NCI-H187 treated with DMSO at 0.1 percent for 48 hours (cell line): ENCODE measurements at places on chromosomes 5 and 9.

DNA sequence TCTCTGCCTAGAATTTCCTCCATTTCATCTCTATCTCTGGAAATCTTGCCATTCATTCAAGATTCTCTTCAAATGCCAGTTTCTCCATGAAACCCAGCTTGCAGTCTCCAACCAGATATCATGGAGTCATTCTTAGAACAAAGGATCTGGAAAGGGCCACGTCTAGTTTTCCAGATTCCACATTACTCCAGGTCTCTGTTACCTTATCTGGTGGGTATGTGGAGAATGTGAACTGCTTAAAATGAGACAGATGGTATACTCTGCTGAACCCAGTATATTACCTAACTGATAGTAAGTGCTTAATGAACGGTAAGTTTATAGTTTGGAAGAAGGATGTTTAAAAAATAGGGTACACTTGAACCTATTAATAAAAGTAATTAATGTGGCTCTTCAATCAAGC, 52.3 kb upstream of the ZSWIM6 start:
- no peak for DNase-seq

DNA sequence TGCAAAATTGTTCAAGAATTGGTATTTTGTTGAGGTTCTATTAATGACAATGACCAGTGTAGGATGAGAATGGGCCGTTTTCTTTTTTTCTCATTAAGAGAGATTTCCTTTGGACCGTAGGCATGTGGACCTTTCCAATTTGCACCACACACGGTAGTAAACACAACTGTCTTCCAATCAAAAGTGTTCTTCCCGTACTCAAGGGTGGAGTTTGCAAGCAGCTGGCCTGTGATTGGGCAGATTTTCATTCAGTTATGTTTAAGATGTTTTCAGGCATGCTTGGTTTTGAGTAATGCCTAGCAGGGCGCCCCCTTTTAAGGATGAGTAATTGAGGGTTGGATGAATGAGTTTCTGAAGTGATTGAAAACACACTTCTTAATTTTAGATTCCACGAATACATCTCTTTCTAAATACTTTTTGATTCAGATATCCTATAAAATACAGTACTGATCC, 2.5 kb downstream of the KDM3B start:
- DNase-seq, result no peak

DNA sequence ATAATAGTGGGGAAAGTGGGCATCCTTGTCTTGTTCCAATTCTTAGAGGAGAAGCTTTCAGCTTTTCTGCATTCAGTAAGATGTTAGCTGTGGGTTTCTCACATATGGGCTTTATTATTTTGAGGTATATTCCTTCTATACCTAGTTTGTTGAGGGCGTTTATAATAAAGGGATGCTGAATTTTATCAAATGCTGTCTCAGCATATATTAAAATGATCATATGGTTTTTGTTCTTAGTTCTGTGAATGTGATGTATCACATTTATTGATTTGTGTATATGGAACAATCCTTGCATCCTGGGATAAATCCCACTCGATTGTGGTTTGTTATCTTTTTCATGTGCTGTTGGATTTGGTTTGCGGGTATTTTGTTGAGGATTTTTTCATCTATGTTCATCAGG, 43.1 kb downstream of the FGD3 start:
- DNase-seq, result no peak

DNA sequence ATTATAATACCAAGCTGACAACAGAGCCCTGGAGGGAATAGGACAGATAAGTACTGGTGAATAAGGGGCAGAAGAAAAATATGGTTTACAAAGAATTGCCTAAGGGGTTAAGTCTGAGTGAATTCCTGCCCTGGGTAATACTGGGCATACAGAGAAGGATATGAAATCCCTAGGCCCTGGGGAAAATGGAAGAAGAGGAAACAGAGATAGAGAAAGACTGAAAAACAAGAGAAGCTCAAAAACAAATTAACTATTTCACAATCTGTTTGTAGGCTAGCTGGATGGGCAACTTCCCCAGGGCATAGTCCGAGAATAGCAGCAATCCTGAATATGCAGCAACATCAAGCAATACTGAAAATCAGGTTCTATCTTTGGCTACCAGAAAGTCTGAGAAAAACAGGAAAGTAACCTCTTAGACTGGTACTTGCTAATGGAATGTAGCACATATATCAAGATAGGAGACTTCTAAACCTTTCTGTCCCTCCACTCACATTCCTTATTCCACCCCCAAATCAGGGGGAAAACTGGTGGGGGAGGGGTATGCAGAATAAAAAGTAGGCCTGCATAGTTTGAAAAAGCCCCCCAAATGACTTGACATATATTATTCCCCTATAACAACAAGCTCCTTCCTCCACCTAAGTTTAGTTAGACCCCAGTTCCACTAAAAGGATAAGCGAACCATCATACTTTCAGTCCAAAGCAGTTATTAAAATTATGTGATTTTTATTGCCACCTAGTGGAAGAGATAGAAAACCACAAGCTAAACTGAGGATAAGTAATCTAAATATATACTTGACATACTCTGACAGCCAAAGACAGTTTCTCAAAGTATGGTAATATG, 20.6 kb downstream of the SLC38A9 start:
- peak; percentile 34 for DNase-seq

GRCh38 chr5:156109317-156110023, 217.5 kb upstream of the SGCD start:
- no peak for DNase-seq

- no peak for DNase-seq
Measured at GRCh38 chr9:8858596-8859161, 1059.1 kb upstream of the DMAC1 start.

GRCh38 chr5:105501315-105501714, 1938.7 kb upstream of the NUDT12 start:
- DNase-seq, result no peak

GRCh38 chr9:131668439-131669268, 71.2 kb downstream of the RAPGEF1 start:
- no peak for DNase-seq

DNA sequence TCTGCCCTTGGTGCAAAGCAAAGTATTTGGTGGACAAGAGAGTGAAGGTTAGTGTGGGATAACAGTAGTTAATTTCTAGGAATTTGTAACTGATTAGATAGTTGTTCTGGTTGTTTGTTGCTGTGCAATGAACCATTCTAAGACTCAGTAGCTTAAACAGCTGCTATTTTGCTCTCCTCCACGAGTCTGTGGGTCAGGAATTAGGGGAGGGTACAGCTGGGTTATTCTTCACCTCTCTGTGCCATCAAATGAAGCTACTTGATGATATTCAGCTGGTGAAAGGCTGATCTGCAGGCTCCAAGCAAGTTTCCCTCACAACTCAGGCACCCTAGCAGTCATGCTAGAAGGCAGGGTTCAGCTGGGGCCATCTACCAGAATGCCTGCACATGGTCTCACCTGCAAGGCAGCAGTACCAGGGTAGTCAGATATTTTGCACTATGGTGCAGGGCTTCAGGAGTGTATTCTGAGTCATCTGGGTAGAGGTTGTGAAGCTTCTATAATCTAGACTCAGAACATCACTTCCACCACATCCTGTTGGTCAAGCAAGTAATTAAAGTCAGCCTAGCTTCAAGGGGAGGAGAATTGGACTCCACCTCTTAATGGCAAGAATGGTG, 159.5 kb upstream of the SLC28A3 start:
- DNase-seq, result no peak

GRCh38 chr9:75169623-75170022, 81.3 kb downstream of the OSTF1 start:
- DNase-seq, result no peak

GRCh38 chr5:33852319-33852718, 39.5 kb downstream of the ADAMTS12 start:
- no peak for DNase-seq

DNA sequence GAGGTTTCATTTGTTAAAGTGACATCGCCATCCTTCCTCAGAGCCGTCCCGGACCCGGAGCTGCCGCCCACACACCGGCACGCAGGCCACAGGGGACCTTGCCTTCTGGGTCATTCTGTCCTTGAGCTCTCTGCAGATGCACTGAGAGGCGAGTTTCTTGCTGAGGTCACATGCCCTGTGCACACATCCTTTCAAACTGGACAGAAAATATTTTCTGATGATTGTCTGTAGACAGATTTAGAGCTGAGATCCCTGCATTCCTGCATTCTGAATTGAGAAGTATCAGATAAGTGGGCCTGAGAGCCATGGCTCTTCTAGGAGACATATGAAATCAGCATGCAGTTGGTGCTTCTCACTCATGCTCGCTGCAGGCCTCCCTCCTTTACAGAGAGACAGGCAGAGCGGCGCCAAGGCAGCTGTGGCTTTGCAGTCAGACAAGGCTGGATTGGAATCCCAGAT, 25.4 kb downstream of the BOD1 start:
- no peak for DNase-seq

- no peak for DNase-seq
Measured at GRCh38 chr5:171669571-171669970, 116.0 kb upstream of the SMIM23 start.

GRCh38 chr5:53946405-53947100, 363.8 kb downstream of the ARL15 start:
- DNase-seq, result no peak

DNA sequence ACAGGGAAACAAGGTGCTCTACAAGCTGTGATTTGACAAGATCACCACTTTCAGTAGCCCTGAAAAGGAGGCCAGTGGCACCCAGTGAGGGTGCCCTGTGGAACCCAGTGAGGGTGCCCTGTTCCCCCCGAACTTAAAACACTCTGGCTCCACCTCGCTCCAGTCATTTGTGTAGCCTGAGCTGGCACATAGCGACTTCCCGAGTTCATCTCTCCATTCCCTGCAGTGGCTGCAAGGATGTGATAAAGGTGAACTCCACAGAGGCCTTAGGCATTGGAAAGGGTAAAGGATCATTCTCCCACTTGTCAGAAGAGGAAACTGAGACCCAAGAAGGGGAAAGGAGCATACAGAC, 21.9 kb upstream of the ANXA6 start:
- no peak for DNase-seq

- no peak for DNase-seq
Measured at GRCh38 chr5:36723912-36724311, 117.5 kb downstream of the SLC1A3 start.

DNA sequence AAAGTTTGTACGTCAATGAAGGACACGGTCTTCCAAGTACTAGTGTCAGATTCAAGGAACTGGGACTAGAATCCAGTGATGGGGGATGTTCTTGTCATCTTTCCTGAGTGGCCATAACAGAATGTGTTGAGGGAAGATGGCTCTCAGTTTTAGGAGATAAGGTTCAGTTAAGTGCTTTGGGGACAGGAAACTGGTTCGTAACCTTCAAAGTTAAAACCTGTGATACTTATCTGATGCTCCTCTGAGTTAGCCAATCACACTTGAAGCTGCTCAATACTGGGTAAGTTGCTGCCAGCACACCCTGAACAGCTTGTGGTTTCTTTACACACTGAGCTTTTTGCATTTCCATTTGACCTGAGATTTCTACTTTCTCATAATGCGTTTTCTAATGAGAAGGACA, 64.4 kb downstream of the PIK3R1 start:
- no peak for DNase-seq

- no peak for DNase-seq
Measured at GRCh38 chr5:1652873-1653697, 129.3 kb upstream of the LPCAT1 start.
